ENCODE measurements at places on chromosomes 2 and 18.

- DNase-seq, result no peak
Observed at GRCh38 chr2:236959876-236960275, 125.8 kb upstream of the COPS8 start.

DNA sequence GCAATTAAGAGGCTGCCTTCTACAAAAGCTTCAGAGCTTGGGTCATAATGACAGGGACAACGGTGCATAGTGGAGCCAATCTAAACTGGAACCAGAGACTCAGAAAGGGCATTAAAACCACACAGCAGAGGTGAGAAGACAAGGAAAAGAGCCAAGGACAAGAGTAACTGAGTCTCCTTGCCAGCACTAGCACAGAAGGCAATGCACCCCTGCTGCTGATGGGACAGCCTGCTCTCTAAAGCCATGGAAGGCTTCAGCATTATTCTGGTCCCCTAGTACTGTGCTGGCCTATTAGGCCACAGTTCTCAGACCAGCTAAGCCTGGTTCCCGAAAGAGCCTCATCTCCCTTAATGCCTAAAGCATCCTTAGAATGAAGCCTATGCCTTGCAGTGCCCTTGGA, 15.5 kb downstream of the MYO5B start:
- no peak for DNase-seq

DNA sequence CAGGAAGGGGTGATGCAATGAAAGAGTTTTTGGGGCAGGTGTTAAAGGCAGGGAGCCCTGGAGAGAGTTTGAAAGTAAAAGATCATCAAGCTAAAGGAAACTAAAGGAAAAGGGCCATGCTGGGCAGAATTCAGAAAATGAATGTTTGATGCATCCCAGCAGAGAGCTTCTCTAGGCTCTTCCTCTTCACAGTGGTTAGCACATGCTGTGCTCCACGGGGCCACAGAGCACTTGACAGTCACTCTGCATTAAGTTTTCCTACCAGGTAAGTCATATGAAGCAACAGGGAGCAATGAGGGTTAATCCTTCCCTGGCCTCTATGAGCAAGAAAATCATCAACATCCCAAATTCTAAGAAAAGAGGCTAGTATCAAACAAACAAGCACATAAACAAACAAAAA, 895.2 kb downstream of the TRIB2 start:
- DNase-seq, result no peak

GRCh38 chr18:59139291-59139614, 431 bp upstream of the SEC11C start:
- DNase-seq, result peak; percentile 92

GRCh38 chr2:64303250-64303649, 150.7 kb upstream of the LGALSL start:
- DNase-seq, result no peak

DNA sequence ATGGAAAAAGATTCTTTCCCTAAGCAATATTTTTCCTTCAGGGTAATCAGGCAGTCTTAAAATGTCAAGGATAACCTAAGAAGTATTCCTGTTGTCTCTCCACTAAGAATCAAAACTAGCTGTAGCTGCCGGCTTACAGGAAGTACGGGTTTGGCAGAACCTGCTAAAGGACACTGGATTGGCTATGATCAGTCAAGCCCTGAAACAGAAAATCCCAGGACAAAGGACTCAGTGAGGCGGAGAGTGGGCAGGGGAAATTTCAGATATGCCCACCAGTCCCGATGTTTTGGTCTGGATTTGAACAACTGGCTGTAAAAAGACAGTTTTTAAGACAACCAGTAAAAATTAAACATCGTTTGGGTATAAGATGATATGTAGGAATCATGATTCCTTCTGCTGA, 155.7 kb downstream of the HDAC4 start:
- DNase-seq, result no peak

GRCh38 chr2:98385050-98385699, 38.9 kb downstream of the CNGA3 start:
- DNase-seq, result peak; percentile 29

DNA sequence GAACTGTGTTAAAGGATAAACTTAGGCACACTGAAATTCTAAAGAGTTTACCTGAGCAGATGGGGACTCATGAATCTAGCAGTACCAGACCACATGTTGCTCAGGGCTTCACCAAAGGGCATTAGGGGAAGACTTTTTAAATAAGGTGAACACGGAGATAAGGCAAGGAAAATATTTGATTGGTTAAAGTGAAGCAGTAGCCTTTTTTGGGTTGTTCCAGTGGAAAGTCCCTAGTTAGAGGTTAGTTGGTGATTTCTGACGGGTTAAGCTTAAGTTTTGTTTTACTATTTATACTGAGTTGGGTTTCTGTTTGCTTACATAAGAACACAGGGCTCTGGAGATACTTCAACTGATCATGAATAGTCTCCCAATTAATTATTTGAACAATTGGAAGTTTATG, 722.5 kb downstream of the SOCS6 start:
- no peak for DNase-seq

DNA sequence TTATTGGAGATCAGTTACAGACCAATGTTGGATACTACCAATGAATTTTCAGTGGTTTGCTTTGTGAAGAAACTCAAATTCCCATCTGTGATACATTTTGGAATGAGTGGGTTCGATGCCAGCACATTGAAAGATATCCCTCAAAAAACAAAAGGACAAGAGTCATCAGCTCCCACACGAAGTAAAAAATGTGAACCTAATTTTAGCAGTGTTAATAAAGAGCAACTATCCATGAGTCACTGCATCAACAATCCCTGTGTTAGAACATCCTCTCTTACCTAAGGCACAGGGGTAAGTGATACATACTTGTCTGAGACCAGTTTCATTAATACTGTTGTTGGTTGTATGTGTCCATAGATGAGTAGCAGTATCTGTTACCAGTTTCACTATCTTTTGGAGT, 551.8 kb upstream of the SOX11 start:
- no peak for DNase-seq

DNA sequence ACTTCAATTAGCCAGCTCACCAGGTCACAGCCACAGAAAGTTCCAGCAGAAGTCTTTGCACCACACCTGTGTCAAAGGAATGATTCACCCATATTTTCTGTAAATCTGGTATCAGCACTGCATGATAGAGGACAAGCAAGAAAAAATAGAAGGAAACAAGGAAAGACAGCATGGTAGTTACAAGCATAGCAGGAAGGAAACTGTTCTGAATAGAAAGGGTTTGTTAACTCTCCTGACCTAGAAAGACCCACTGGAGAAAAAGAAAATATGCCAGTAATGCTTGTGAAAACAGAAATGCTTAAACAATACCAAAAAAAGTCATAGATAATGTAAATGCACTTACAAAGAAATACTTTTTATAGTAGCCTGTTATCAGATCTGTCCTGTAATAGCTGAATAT, 40.8 kb downstream of the SCRN3 start:
- DNase-seq, result no peak

DNA sequence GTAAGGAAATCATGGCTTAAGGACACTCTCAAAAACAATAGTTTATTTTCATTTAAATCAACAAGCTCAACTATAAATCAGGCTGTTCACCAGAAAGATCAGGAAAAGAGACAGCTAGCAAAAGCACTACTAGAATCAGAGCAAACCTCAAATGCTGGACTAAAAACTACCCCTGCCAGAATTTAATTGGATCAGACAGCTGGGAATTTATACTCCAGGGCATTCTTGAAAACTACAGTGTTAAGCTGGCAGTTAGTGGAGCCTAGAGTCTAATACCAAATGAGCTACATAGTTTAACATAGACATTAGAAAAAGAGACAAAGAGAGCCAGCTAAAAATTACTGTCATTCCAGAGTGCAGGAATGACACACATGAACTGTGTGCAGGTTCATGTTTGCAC, 1016.4 kb upstream of the CRIM1 start:
- DNase-seq, result no peak

DNA sequence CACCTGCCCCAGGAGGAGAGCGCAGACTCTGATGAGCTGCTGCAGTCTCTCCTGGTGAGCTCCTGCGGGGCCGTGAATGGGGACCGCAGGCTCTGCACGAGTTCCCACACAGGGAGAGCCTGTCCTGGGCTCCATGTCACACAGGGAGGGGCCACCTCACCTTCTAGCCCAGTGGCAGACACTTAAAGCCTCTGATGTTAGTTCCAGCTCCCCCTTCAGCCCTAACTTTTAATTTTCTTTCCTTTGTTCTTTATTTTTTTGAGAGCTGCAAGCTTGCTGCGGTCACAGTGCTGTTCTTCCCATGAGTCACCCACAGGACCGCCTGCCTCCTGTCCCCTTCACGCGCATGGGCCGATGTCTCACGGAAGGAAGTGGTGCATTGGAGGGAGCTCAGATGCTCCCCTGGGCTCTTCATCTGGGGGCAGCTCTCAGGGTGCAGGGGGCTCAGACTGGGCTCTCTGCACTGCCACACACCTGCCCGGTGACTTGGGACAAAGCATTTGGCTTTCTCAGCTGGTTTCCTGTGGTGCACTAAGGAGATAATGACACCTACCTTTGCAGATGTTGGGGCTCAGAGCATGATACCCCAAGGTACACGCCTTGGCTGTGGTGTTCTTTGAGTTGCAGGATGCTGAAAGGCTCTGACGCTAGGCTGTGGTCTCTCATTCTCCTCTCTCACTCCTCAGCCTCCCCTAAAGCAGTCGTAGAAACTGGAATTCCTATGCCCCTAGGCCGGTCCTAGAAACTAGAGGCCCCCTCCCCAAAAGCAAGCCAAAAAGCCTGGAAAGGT, 37.2 kb upstream of the PXDN start:
- no peak for DNase-seq
